ENCODE measurements at places on chromosomes 1 and 21.

DNA sequence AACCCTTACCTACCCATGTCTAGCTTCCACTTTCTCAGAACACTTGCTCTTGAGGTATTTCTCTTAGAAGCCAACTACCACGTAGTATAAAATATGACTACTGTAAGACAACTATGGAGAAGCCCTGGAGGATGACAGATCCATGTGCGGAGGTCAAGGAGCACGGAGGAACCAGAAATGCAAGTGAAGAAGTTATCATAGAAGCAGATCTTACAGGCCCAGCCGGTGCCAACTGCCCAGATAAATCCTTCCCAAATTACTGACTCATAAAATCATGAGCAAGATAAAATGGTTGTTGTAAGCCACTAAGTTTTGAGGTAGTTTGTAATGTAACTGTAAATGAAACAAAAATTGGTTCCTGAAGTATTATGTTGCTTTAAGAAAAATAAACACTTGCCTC, 12.6 kb downstream of the GTF2B start:
- no peak overlapping the region for H3K27ac ChIP-seq

- no peaks in the 10 kb centered on the region for H3K36me3 ChIP-seq
- no peak overlapping the region for H3K27ac ChIP-seq
- no peaks in the 10 kb centered on the region for H3K4me1 ChIP-seq
- DNase-seq, result no peak
- no peak overlapping the region for H3K4me3 ChIP-seq
- H3K27me3 ChIP-seq, result no peaks in the 10 kb centered on the region
Observed at GRCh38 chr1:244028701-244029100, 22.4 kb upstream of the ZBTB18 start.

DNA sequence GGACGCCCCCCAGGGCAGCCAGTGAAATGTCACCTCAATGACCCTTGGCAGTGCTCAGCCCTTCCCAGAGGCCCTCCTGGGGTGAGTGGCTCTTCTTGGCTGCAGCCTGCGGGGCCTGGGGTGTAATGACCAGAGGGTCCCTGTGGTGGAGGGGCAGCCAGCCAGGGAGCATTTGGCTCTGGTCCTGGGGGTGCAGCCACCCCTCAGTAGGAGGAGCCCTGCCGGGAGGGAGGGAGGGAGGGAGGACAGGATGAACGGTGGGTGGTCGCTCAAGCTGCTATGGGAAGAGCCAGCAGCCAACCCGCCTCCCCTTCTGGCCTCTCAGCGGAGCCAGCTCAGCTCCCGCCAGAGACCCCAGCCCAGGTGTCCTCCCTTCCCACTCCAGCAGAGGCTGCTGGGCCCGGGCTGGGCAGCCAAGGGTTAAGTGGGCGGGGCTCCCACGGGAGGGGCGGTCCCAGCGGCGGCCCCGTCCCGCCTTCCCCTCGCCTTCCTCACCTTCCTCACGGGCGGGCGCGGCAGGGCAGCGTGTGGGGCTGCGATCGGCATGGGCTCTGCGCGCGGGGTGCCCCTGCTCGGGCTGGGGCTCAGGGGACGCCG, 9.0 kb upstream of the PLCH2 start:
- no peak overlapping the region for H3K4me3 ChIP-seq
- H3K36me3 ChIP-seq, result no peaks in the 10 kb centered on the region
- DNase-seq, result no peak
- no peaks in the 10 kb centered on the region for H3K27me3 ChIP-seq
- H3K4me1 ChIP-seq, result no peaks in the 10 kb centered on the region

- no peak overlapping the region for H3K27ac ChIP-seq
- DNase-seq, result no peak
- no peaks in the 10 kb centered on the region for H3K27me3 ChIP-seq
- H3K4me1 ChIP-seq, result no peaks in the 10 kb centered on the region
- no peaks in the 10 kb centered on the region for H3K36me3 ChIP-seq
- no peak overlapping the region for H3K4me3 ChIP-seq
Observed at GRCh38 chr1:115677182-115677555, 35.4 kb downstream of the VANGL1 start.

- H3K4me1 ChIP-seq, result no peaks in the 10 kb centered on the region
- no peak overlapping the region for H3K4me3 ChIP-seq
- no peak overlapping the region for H3K27ac ChIP-seq
- H3K27me3 ChIP-seq, result no peaks in the 10 kb centered on the region
- no peak for DNase-seq
Observed at GRCh38 chr1:229130028-229130668, 140.8 kb upstream of the RAB4A start.

DNA sequence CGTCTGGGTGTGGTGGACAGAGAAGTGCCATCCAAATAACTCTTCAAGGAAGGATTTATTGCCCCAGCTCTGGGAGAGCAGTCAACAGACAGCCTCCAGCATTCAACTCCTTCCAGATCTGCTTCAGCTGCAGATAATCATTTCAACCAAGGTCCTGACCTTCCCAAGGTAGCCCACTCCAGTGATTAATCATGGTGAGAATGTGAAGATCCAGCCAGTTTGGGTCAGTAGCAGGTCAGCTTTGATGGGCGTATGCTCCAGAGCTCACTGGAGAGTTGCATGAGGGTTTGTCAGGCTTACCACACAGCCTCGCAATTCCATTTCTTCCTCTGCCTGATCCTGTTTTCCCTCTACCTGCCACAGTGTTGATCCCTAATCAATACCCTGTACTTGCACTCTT, 214.5 kb upstream of the ZRANB2 start:
- no peaks in the 10 kb centered on the region for H3K36me3 ChIP-seq
- no peak overlapping the region for H3K4me3 ChIP-seq
- no peaks in the 10 kb centered on the region for H3K4me1 ChIP-seq

- no peaks in the 10 kb centered on the region for H3K36me3 ChIP-seq
- peak overlapping the region; percentile 54 for H3K27ac ChIP-seq
- no peak for DNase-seq
Observed at GRCh38 chr21:35779690-35780570, 280.4 kb downstream of the SETD4 start.

- DNase-seq, result no peak
- H3K27me3 ChIP-seq, result no peaks in the 10 kb centered on the region
- H3K27ac ChIP-seq, result no peak overlapping the region
- no peak overlapping the region for H3K4me3 ChIP-seq
Observed at GRCh38 chr1:175536369-175536768, 207.0 kb downstream of the TNR start.

GRCh38 chr1:8899046-8899445, 20.6 kb upstream of the ENO1 start:
- H3K4me3 ChIP-seq, result no peak overlapping the region
- H3K27me3 ChIP-seq, result no peaks in the 10 kb centered on the region
- no peaks in the 10 kb centered on the region for H3K36me3 ChIP-seq
- DNase-seq, result no peak
- no peak overlapping the region for H3K27ac ChIP-seq
- H3K4me1 ChIP-seq, result no peaks in the 10 kb centered on the region

- H3K27ac ChIP-seq, result no peak within 1 kb of the TSS
- peak; percentile 40 for DNase-seq
- no peak within 1 kb of the TSS for H3K4me3 ChIP-seq
- peaks cover 4% of the 10 kb centered on the region for H3K36me3 ChIP-seq
Observed at GRCh38 chr1:154993572-154994268, at the start of gene LENEP. Gene LENEP (plus strand): TSS chr1:154993586. CDS start chr1:154993608, 22 bp downstream.

GRCh38 chr21:43758811-43759210, 17.3 kb downstream of the CSTB start:
- no peak overlapping the region for H3K27ac ChIP-seq
- no peak for DNase-seq
- no peak overlapping the region for H3K4me3 ChIP-seq
- no peaks in the 10 kb centered on the region for H3K4me1 ChIP-seq
- H3K36me3 ChIP-seq, result peaks cover 1% of the 10 kb centered on the region
- H3K27me3 ChIP-seq, result no peaks in the 10 kb centered on the region

DNA sequence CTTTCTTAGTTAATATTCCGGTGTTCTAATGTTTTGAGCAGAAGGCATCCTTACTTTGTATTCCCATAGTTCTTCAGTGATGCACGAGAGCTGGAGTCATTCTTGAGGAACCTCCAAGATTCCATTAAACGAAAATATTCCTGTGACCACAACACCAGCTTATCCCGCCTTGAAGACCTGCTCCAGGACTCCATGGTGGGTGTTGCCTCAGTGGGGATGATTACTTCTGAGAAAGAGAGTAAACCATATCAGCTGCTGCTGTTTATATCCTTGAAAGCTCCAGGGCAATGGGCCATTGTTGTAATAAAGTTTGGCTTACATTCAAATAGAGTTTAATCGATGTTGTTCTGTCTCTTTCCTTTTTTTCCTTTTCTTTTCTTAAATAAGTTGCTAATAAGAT, 93.1 kb downstream of the MACF1 start:
- H3K4me3 ChIP-seq, result no peak overlapping the region
- DNase-seq, result no peak
- H3K4me1 ChIP-seq, result peaks cover 2% of the 10 kb centered on the region
- H3K27me3 ChIP-seq, result no peaks in the 10 kb centered on the region
- H3K27ac ChIP-seq, result no peak overlapping the region
- peaks cover 15% of the 10 kb centered on the region for H3K36me3 ChIP-seq

- no peaks in the 10 kb centered on the region for H3K27me3 ChIP-seq
- H3K36me3 ChIP-seq, result no peaks in the 10 kb centered on the region
- no peak overlapping the region for H3K4me3 ChIP-seq
- no peaks in the 10 kb centered on the region for H3K4me1 ChIP-seq
- DNase-seq, result no peak
- no peak overlapping the region for H3K27ac ChIP-seq
Observed at GRCh38 chr21:46483300-46484295, 24.9 kb downstream of the DIP2A start.

GRCh38 chr21:43767498-43767983, 8.6 kb downstream of the CSTB start:
- DNase-seq, result no peak
- no peaks in the 10 kb centered on the region for H3K27me3 ChIP-seq
- H3K27ac ChIP-seq, result no peak overlapping the region
- no peak overlapping the region for H3K4me3 ChIP-seq

DNA sequence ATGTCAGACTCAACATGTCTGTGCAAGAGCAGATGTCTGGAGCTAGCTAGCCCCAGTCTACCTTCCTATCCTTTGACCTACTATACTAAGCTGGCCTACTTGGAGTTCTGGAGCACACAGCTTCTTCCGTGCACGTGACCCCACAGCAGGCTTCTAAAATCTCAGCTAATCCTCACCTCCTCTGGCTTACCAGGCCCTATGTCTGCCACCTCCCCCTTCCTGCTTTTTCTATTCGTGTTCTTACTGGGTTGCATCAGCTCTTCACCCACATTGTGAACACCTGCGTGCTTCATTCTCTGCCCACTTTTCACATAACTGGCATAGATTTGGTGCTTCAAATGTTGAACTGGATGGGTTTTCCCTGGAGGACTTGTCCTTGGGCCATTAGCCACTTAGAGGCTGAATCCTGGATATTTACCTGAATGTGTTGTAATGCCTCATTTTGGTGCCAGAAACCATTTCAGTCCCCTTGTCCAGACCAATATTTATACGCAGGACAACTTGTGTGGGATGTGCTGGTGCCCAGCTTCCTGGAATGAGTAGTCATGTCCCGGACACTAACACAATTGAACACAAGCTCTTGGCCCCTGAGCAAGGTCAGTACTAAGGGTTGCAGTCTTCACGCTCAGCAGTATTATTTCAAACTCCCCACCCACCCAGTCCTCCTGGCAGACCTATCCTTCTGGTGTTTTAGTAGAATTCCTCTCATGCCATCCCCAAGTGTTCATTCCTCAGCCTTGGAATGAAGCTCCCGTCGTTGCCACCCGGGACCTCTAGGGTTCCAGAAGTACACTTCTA, 24.0 kb downstream of the TENT5C start:
- no peak overlapping the region for H3K27ac ChIP-seq
- peaks cover 7% of the 10 kb centered on the region for H3K4me1 ChIP-seq
- H3K36me3 ChIP-seq, result no peaks in the 10 kb centered on the region
- no peak for DNase-seq

DNA sequence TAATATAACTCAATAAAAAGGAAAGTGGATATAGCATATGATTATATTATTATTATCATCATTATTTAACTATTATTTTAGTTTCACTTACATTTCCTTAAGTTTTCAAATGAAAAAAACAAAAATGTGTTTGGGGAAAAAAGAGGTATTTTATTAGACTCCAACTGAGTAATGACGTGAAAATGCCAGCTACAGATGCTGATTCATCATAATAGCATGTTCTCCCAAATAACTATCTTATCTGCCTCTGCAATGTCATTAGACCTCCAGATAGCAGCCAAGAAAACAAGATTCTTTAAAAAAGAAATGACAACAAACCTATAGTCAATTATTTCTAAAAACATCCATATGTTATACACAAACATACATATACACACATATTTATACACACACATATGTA, 1071.9 kb upstream of the TMPRSS15 start:
- no peaks in the 10 kb centered on the region for H3K36me3 ChIP-seq
- no peak overlapping the region for H3K4me3 ChIP-seq

GRCh38 chr21:42308161-42308913, 6.9 kb downstream of the TFF3 start:
- no peaks in the 10 kb centered on the region for H3K4me1 ChIP-seq
- no peak for DNase-seq
- H3K4me3 ChIP-seq, result no peak overlapping the region
- no peaks in the 10 kb centered on the region for H3K27me3 ChIP-seq
- H3K27ac ChIP-seq, result no peak overlapping the region

- H3K4me3 ChIP-seq, result no peak overlapping the region
- no peak for DNase-seq
- H3K4me1 ChIP-seq, result no peaks in the 10 kb centered on the region
- peak overlapping the region; percentile 63 for H3K27ac ChIP-seq
- no peaks in the 10 kb centered on the region for H3K27me3 ChIP-seq
Observed at GRCh38 chr1:40824591-40825434, 37.4 kb downstream of the CITED4 start.

- H3K27me3 ChIP-seq, result no peaks in the 10 kb centered on the region
- peaks cover 2% of the 10 kb centered on the region for H3K4me1 ChIP-seq
- no peak overlapping the region for H3K4me3 ChIP-seq
- H3K36me3 ChIP-seq, result peaks cover 8% of the 10 kb centered on the region
Observed at GRCh38 chr1:52769346-52770033, 43.2 kb downstream of the ZYG11B start.

- H3K27ac ChIP-seq, result no peak overlapping the region
- no peak overlapping the region for H3K4me3 ChIP-seq
- H3K27me3 ChIP-seq, result no peaks in the 10 kb centered on the region
Observed at GRCh38 chr1:210776712-210777111, 357.2 kb downstream of the KCNH1 start.

DNA sequence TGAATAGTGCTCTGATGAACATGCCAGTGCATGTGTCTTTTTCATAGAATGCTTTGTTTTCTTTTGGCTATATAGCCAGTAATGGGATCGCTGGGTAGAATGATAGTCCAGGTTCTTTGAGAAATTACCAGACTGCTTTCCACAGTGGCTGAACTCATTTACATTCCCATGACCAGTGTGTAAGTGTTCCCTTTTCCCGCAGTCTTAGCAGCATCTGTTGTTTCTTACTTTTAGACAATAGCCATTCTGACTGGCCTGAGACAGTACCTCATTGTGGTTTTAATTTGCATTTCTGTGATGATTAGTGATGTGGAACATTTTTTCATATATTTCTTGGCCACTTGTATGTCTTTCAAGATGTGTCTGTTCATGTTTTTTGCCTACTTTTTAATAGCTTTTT, 784.5 kb downstream of the USP25 start:
- no peaks in the 10 kb centered on the region for H3K36me3 ChIP-seq
- no peaks in the 10 kb centered on the region for H3K27me3 ChIP-seq
- DNase-seq, result no peak
- H3K27ac ChIP-seq, result no peak overlapping the region

All from aorta (tissue), 5 donors.